ENCODE measurements at places on chromosomes 13 and 19. TPM values are rescaled to one million over a fixed set of nuclear protein-coding genes. Genes with fewer than 3 reads are reported as not detected.

GRCh38 chr19:3453840-3454239 lies 26.5 kb downstream of the SMIM24 start:
- DNase-seq = no peak

- no peak for DNase-seq
Observed at GRCh38 chr13:85525411-85525810, 273.8 kb downstream of the SLITRK6 start.

- DNase-seq = no peak
Observed at GRCh38 chr19:31286491-31286890, 62.7 kb downstream of the TSHZ3 start.

DNA sequence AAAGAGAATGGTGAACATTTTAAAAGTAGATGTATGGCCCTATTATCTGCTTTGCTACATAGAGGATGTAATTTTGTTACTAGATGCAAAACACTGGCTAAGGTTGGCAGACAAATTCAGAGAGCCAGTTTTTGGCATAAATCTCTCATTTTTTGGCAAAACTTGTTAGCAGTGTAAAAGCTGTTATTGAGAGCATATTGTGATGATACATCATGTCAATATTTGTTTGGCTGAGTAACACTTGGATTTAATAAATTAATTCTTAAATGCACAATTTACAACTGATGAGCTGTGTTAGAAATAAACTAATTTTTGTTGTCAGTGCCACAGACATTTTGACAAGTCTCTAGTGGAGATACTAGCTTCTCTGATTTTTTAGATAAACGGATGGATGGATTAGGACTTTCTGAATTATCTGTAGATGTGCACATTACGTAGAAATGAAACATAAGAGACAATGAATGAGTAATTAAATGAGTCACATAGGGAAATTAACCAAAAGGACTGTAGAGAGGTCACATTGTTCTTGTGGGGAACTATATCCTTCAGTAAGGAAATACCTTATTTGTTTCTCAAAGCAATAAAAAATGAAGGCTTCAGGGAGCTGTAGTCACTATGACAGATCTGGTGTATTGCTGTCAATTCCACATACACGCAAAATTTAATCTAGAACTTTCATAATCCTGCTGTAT lies 17.4 kb downstream of the UFM1 start:
- DNase-seq = no peak

DNA sequence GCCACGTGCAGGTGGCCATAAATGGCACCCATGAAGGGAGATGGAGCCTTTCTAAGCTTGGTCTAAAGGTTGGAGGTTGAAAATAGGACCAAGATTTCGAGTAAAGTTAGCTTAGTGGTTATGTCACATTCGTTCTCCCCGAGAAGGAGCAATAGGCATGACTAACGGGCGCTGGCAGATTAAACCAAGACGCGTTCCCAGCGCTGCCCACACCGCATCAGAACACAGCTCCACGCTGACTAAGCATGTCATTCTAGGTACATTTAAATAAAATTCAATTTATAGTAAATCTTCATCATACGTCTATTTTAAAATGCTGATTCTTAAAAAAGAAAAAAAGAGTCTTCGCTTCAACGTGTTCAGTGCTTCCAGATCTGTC lies 95.0 kb upstream of the IRS2 start:
- no peak for DNase-seq

- peak; percentile 85 for DNase-seq
Observed at GRCh38 chr19:7868671-7869452, 5.3 kb downstream of the PRR36 start.

- DNase-seq = no peak
Observed at GRCh38 chr19:48029431-48029830, 14.4 kb downstream of the CABP5 start.

GRCh38 chr19:1365319-1366269 lies 18.1 kb upstream of the NDUFS7 start:
- no peak for DNase-seq

DNA sequence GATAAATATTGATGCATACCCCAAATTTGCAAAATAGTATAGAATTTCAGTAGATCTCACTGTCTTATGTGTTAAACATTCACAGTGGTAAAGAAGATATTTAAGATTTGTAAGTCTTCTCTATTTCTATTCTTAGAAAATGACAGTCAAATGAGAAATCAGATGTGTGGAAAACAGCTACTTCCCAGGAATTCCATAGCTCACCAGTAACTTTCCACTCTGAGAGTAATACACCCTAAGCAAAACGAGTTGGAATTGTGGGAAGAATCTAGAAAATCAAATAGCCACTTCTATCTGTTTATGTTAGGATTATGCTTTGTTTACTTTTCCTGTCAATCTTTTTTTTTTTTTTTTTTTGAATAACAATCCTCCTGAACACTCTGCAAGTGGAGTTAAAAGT lies 69.1 kb downstream of the FLT1 start:
- no peak for DNase-seq

DNA sequence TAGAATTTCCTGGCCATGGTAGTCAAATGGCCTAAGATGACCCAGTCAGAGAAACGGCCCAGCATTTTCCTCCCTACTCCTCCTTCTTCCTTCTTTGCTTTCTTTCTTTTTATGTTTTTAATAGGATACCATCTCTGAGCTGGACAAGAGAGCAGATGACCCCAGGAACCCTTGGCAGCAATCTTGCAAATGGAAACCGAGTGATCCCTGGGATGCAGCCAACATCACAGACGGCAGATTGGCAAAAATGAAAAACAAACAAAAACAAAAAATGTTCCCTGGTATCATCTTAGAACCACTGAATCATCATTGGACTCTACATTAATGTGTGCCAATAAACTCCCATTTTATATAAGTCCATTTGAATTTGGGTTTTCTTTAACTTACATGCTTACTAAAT lies 424.4 kb downstream of the FGF14 start:
- DNase-seq = no peak

Gene CGB7
- 4.3 TPM for total RNA-seq

Gene BEST2
- 18.2 TPM for total RNA-seq

Gene FFAR2
- 0.30 TPM for total RNA-seq

Gene KLK12
- total RNA-seq = 2.6 TPM

All from suprapubic skin (tissue), 4 donors.